Adipocyte (in vitro differentiated cells): ENCODE measurements at places on chromosomes 7 and 10.

- DNase-seq = no peak
These were observed 22.2 kb upstream of the CPXM2 start for GRCh38 chr10:123913688-123914268.

DNA sequence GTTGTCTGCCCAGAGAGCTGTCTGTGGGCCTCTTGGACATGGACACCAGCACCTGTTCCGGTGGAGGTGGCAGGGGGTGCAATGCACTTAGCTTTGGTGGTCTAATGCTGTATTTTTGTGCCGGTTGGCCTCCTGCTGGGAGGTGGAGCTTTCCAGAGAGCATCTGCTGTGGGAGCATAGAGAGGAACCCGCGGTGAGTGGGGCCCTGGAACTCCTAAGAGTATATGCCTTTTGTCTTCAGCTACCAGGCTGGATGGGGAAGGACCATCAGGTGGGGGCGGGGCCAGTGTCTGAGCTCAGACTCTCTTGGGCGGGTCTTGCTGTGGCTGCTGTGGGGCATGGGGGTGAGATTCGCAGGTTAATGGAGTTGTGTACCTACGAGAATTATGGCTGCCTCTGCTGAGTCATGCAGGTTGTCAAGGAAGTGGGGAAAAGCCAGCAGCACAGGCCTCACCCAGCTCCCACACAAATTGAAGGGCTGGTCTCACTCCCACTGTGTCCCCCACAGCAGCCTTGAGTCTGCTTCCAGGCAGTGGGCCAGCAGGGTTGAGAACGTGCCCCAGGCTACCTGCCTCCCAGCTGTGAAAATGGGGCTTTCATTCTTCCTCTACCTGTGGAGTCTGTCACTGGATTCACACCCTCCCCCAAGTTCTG, 29.0 kb downstream of the JAKMIP3 start:
- DNase-seq = no peak

- no peak for DNase-seq
These were observed 47.7 kb downstream of the NPVF start for GRCh38 chr7:25180592-25180923.

DNA sequence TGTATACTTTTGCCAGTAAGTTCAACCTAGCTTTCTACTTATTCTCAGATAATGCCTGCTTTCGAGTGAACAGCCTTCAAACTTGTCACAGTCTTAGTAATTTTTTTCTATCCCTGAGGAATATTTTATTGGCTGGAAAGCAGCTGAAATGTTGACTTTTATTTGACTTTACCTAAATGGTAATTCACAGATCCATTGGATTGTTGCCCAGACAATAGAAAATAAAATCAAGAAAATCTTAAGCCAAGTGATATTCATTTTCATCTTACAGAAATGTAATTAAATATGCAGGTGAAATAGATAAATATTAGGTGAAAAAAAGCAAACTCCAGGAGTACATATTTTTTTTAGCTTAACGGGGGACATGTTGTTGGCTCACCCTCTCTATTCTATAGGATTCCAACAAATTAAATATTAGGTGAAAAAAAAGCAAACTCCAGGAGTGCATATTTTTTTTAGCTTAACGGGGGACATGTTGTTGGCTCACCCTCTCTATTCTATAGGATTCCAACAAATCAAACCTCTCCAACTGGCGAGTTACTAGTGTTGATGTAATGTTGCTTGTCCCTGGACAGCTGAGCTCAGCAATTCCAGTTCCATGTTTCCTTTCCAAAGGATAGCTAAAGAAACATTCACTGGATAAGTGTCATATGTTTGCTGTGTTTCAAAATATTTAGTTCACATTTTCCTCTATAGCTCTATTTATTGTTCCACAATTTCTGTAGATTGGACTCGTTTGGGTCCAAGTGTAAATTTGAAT, 4.2 kb downstream of the TMEM26 start:
- no peak for DNase-seq
